ENCODE measurements at places on chromosomes 4 and X.

- no peak for DNase-seq
Observed at GRCh38 chr4:121923306-121923705, 28.6 kb downstream of the TRPC3 start.

- no peak for DNase-seq
Observed at GRCh38 chr4:129968366-129968765, 872.4 kb downstream of the C4orf33 start.

DNA sequence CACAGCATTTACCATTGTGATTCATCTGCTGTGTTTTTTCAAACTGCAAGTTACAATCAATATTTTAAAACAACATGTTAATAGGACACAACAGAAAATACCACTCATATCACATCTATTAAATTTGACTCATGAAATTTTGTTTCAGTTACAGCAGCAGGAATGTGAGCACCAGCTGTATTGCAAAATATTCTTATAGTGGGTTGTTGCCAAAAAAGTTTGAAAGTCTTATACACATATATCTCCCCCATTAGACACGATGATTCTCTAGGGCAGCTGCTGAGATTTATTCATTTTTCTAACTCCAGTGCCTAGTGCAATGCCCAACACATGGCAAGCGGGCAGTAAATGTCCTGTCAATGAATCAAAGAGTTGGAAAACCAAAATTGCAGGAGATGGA, 26.6 kb upstream of the NKX3-2 start:
- DNase-seq: no peak

- no peak for DNase-seq
Observed at GRCh38 chrX:6446582-6446981, 88.3 kb downstream of the VCX3A start.

DNA sequence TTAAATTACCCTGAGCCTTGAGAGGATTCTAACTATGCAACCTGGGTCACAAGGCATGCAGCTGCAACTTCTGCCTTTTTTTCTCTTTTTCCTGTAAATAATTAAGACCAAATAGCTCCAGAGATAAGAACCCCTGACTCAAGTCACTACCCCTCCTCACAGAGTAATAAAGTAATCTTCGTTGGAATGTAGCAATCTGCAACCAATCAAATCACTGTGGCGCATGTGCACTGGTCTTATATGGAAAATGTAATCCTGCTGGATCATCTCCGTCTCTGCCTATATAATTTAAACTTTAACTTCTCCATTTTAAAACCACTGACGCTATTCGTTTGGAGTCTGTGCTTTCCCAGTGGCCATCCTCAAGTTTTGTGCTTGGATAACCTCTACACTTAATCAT, 6.1 kb upstream of the EFHC2 start:
- no peak for DNase-seq

DNA sequence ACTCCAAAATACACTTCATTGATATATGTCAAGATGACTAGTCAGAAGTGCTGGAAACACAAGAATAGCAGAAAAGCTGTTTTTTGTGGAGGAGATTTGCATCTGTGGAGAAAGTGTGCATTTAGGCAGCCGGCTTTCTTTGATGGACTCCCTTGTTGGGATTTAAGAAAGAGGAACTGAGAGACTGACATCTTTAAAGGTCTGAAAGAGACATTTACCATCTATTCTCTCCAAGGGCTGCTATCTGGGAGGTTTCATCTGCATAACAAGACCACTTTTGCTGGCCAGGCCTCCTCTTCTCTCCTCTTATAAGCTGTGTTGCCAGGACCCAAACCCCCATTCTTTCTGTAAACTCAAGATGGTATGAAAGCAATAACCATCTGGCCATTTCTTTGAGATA, 1065.0 kb downstream of the NLGN4X start:
- no peak for DNase-seq

DNA sequence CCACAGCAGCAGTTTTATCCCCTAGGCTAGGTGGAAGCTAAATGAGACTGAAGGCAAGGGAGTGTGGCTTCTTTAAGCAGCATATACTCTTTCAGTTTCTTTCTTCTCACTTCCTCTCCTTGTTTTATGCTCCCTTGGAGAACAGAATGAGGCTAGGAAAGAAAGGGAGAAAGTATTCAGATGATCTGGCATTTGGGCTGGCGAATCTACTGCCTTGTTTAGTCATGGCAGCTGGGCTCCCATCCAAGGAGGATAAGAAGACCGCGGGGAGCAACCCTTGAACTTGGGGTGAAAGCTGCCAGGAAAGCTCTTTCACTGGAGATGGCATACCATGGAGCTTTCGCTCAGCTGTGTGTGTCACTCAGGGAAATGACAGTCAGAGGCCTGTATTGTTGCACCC, 72.1 kb downstream of the ARHGEF38 start:
- DNase-seq: no peak

GRCh38 chrX:68719181-68719903, 71.9 kb downstream of the STARD8 start:
- DNase-seq: no peak

DNA sequence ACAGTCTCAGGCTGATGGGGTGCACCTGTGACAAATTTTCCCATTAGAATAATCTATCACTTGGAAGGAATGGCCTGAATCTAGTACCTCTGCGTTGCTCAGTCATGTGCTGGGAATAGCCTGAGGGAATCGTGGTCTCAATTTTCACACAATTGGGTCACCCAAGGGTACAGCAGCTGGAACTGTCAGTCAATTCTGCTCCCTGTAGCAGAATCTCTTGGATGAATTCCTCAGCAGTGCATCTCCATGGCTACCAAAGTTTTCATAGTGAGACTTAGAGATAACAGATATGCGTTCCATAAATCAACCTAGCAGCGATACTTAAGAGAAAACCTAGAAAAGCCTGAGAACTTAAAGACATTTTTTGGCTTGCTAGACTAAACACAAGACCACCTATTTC, 288.7 kb upstream of the CTSO start:
- no peak for DNase-seq

GRCh38 chrX:20218836-20219505, 47.7 kb downstream of the RPS6KA3 start:
- DNase-seq: no peak

DNA sequence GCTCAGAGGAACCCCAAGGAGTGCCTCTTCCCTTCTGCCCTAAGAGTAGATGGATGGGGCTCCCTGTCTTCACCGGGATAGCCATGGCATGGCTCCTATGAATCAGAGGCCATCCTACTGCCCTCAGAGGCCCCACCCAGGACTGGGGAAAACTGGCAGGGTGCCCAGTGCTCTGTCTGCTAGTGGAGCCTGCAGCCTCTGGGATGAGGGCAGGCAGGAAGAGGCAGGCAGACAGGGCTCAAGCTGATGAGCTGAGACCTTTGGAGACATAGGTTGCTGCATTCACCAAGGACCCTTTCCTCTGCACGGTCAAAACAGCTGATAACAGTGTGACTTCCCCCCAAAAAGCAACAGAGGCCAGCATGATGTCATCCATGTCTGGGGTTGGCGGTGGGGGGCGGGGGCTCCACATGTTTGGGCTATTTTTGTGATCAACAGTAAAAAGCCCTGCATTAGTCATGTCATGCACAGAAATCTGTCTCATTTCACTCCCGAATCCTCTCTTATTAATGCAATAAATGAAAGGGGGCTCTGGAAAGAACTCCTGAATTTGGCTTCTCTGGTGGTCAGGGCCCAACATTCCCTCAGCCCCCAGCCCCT, 207.6 kb upstream of the MAMLD1 start:
- no peak for DNase-seq

GRCh38 chr4:177596035-177596434, 153.8 kb upstream of the AGA start:
- DNase-seq: no peak

GRCh38 chr4:128951316-128951715, 141.8 kb downstream of the JADE1 start:
- DNase-seq: no peak

GRCh38 chr4:106301393-106302061, 14.5 kb downstream of the TBCK start:
- DNase-seq: no peak

DNA sequence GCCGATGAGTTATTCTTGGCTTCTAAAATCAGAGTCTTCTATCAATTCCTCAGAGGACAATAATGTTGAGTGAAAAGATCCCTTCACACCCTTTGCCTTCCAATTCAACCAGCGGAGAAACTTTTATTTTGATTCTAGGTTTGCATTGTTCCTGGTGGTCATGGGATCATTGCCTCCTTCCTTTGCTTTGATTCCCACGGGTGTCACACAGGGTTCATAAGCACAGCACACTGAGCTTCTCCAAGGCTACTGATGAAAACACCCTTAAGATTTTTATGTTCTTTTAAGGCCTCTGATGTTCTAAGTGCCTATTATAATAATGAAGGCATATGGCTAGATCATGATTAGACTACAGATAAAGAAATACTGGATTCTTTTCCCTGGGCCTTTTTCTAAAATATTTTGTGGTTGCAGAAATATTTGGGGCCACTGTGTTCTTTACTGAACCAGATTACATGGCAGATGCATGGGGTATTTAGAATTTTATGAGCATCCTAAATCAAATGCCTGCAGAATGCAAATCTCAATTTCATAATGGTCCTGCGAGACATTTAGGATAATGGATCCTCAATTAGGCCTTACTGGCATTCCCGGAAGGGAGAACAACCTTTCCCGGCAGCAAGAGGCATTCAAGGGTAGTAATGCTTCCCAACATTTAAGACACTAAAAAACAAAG, 43.9 kb upstream of the FGFBP2 start:
- DNase-seq: no peak
